Heart left ventricle (tissue), 16 donors: ENCODE measurements at places on chromosomes 6 and 20. TPM values are rescaled to one million over a fixed set of nuclear protein-coding genes. Genes with fewer than 3 reads are reported as not detected.

DNA sequence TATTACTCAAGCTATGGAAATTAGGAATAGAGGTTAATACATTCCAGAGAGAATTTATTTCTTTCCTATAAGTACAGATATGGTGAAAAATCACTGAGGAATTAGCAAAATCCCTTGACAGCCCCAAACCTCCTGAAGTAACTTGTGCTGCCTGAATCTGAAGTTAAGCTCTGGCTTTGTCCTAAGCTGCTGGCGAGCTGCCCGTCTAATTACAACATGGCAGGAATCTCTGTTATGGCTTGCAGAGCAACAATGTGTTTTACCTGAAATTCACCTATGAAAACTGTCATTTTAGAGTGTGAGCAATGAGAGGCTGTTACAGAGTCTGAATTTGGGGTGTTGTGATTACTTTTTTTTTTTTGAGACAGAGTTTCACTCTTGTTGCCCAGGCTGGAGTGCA is 22.5 kb upstream of the IYD start:
- no peak overlapping the region for H3K27ac ChIP-seq
- no peak for DNase-seq
- no peak overlapping the region for H3K4me3 ChIP-seq
- no peaks in the 10 kb centered on the region for H3K36me3 ChIP-seq
- H3K27me3 ChIP-seq, result no peaks in the 10 kb centered on the region

DNA sequence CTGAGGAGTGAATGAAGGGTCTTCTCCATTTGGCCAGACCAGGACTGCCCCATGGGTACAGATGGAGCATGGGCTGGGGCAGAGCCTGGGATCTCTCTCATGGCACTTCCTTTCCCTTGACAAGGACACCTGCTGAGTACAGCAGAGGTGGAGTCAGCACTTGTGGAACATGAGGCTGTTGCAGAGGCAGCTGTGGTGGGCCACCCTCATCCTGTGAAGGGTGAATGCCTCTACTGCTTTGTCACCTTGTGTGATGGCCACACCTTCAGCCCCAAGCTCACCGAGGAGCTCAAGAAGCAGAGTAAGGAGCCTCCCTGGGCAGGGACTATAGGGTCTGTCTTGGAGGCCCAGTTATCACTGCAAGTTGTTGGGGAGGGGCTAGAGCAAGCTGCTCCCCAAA is 29.6 kb downstream of the GSS start:
- no peak overlapping the region for H3K27ac ChIP-seq
- H3K4me3 ChIP-seq, result no peak overlapping the region
- peaks cover 72% of the 10 kb centered on the region for H3K36me3 ChIP-seq
- DNase-seq, result no peak
- H3K4me1 ChIP-seq, result peaks cover 19% of the 10 kb centered on the region
- no peaks in the 10 kb centered on the region for H3K27me3 ChIP-seq

- DNase-seq, result no peak
- no peaks in the 10 kb centered on the region for H3K27me3 ChIP-seq
- no peaks in the 10 kb centered on the region for H3K36me3 ChIP-seq
- no peaks in the 10 kb centered on the region for H3K4me1 ChIP-seq
Observed at GRCh38 chr6:112773187-112773586, 426.1 kb downstream of the RFPL4B start.

Gene ELOVL4
- 0.19 TPM for total RNA-seq

Gene CGA
- total RNA-seq, result not detected
